ENCODE measurements at places on chromosomes 13 and 19. TPM values are rescaled to one million over a fixed set of nuclear protein-coding genes. Genes with fewer than 3 reads are reported as not detected.

SOX21 gene
- total RNA-seq = not detected

FOXA3 gene
- not detected for total RNA-seq

MYO1F gene
- 0.49 TPM for total RNA-seq

ADGRE3 gene
- not detected for total RNA-seq

CCDC9 gene
- 21.7 TPM for total RNA-seq

CASP14 gene
- total RNA-seq = not detected

SMIM44 gene
- not detected for total RNA-seq

CALR3 gene
- total RNA-seq = not detected

KLHL1 gene
- total RNA-seq = not detected

ONECUT3 gene
- not detected for total RNA-seq

RFPL4A gene
- total RNA-seq = not detected

HAUS5 gene
- total RNA-seq = 3.4 TPM

PEG3 gene
- 2.9 TPM for total RNA-seq

GPR18 gene
- not detected for total RNA-seq

PRODH2 gene
- total RNA-seq = not detected

NCR1 gene
- total RNA-seq = not detected

ZNF878 gene
- total RNA-seq = 0.49 TPM

CADM4 gene
- 0.36 TPM for total RNA-seq

COL5A3 gene
- total RNA-seq = 70.0 TPM

PSG6 gene
- not detected for total RNA-seq

IGFLR1 gene
- 2.9 TPM for total RNA-seq
